ENCODE measurements at places on chromosomes 7 and 10.

GRCh38 chr10:76469675-76470074 is 1038.3 kb downstream of the LRMDA start:
- no peak for DNase-seq

- DNase-seq, result no peak
These were observed 229.2 kb downstream of the CELF2 start for GRCh38 chr10:11246752-11247467.

- DNase-seq, result no peak
These were observed 26.8 kb downstream of the DPCD start for GRCh38 chr10:101614663-101615524.

DNA sequence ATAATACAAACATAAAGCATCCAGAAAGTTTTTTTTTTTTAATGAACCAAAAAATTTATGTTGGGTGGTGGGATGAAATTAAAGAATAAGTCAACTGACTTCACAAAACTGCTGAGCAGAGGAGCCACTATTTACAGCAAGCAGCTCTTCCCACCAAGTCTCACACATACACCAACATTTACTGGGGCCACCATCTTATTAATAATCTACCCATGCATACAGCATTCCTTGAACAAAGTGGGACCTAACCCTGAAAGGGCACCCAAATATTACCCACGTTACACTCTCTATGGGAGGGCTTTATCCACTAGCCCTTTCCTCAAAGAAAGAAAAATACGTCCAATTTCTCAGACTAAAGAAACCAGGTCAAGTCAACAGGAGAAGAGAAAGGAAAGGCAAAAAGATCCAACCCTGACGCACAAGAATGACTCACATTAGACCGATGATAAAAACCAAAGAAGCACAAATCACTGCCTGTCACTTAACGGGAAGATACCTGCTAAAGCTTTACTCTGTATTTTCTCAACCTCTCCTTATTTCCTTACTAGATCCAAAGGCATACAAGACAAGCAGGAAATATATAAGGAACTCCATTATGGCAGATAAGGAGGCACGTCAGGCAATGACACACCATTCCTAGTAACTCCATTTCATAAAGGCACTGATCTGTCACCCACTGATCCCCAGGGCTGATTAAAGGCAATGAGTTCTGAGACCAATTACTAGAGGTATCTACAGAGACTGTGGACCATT is 141.8 kb upstream of the ASAH2 start:
- no peak for DNase-seq

DNA sequence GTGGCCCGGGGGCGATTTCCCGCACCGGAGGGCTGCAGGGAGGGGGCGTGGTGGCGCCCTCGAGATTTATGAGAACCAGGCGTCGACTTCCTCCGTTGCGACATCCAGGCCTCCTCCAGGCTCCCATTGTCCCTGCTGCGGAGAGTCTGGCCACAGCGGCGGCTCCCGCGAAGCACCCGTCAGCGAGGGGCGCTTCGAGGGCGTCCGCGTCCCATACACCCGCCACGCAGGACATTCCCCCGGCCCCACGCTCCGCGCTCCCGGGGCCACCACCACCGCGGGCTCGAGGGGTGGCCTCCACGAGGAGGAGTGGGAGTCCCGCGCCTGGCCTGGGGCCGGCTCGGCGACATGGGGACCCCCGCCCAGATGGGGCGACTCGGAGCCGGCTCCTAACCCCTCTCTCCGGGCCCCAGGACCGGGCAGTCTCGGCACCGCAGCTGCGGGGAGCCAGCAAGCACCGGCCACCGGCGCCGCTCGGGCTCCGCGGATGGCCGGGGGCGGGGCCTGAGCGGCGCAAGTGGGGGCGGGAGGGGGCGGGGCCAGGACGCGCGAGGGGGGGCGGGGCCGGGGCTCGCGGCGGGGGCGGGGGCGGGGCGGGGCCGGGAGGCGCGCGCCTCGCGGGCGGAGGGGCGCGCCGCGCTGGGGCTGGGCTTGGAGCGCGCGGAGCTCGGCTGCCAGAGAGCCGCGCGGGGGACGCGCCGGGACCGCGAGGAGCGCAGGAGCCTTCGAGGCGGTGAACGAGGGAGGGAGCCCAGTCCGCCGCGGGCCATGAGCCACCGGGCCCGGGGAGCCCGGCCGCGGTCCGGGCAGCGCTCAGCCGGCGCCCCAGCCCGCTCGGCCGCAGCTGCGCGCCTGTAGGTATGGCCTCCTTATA is at the start of gene SH2B2:
SH2B2 (plus strand) TSS at position 632 of the 874 bp plus-strand sequence. CDS start 13,683 bp downstream, outside the sequence.
- DNase-seq, result no peak

- no peak for DNase-seq
These were observed 1.3 kb upstream of the PPIF start for GRCh38 chr10:79346012-79346340.

- no peak for DNase-seq
These were observed 101.0 kb upstream of the KCNMA1 start for GRCh38 chr10:77738496-77739158.

GRCh38 chr10:36424502-36424901 is 700.9 kb upstream of the ANKRD30A start:
- no peak for DNase-seq

- no peak for DNase-seq
These were observed 427.0 kb downstream of the PHTF2 start for GRCh38 chr7:78225534-78225933.

DNA sequence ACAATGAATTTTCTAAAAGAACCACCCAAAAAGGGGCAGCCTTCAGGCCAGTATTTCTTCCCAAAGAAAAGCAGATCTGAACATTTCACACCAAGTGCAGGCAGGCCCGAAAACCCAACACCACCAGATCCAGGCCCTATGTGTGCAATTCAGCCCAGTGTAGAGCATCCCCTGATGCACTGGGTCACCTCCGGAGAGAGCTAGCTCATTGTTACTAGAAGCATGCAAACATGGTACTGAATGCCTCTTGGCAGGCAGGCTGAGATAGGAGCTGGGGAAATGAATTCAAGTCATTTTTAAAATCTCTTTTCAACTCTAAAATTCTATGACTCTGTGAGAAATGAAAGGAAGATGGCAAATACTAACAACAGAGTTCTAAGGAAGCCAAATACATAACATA is 174.8 kb downstream of the ELMO1 start:
- no peak for DNase-seq

DNA sequence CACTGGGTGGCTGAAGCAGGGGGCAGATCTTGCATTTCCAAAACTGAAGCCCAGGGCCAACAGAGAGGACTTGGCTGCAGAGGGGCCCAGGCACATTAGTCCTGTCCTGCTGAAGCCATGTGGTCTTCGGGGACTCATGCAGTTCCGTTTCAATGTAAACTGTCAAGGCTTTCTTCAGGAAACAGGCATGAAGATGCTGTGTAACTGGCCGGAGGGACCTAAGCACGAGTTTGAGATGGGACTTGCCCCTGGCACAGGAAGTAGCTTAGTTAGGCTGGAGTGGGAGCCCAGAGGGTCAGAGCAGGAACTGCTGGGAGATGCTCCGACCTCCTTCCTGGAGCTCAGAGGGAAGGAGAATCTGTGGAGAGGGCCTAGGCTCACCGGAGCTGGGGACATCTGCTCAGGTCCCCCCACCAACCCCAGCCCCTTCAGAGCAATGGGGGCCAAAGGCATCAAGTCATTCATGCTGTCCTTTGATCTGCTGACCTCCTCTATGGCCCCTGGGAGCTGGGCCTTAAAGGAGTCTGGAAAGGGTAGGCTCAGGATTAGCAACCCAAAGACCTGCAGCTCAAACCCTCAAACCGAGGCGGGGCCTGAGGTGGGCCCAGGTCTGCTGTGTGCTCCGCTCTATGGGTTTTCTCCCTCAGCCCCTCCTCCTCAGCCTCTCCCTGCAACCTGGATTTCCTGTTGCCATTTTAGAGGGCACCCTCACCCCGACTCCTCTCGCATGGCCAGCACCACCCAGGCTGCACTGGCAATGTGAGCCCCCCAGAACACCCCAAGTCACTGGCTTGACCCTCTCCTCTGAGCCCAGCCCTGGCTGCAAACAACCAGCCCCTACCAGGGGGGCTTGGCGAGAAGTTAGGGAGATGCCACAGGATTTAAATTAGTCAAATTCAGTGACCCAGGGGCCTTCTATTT is 4.4 kb upstream of the MNX1 start:
- no peak for DNase-seq

DNA sequence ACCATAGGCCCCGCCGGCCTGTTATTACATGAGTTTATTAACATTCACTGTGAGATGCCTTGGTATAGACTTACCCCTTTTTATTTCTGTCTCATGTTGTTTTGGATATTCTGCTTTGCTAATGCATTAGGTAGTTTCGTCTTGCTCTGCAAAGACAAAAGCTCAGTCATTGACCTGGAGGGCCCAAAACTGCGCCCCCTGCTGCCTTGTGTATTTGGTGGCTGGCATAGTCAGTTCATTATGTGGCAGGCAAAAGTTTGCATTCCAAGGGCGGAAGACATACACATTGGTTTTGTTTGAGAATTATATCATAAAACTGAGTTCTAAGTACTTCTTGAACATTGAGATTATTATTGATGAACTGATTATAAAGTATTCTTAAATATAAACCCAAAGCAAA is 372.5 kb downstream of the SDK1 start:
- peak; percentile 28 for DNase-seq

DNA sequence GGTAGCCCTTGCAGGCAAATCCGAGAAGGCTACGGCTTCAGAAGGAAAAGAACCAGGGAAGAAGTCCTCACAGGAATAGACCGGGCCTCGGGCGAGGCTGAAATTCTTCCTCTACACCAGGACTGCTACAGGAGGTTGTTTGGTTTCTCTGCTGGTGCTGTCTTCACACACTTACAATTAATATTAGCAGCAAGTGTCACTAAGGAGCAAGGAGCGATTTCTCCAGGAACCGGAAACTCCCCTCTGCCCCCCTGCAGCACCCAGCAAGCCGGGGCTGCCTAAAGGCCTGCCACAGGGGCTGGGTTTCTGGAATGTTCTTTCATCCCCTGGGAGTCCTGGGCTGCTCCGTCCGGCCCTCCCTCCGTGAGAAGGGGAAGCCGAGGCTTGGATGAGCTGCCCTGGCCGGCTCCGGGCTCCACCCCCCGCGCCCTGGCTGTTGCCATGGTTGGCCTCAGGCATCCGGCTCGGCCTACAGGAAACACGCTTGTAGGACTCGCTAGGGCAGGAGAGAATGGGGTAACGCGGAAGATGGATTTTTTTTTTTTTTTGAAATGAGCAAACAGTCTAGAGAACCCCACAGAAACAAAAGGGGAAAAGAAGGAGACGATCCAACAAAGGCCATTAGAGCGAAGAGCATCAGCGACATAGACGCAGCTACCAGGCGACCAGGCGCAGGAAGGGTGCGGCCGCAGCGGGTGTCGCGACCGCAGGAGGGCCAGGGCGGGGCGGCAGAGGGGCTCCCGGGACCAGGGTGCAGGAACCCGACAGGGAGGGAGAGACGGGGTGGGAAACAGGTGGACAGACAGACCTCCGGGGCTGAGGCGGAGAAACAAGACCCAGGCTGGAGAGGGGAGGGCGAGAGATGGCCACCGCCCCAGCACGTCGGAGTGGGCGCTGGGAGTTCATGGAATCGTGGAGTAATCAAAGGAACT is 33.0 kb downstream of the EN2 start:
- no peak for DNase-seq

GRCh38 chr10:124546055-124546369 is 84.4 kb downstream of the LHPP start:
- DNase-seq, result no peak

GRCh38 chr10:29569795-29570194 is 65.0 kb downstream of the SVIL start:
- no peak for DNase-seq

DNA sequence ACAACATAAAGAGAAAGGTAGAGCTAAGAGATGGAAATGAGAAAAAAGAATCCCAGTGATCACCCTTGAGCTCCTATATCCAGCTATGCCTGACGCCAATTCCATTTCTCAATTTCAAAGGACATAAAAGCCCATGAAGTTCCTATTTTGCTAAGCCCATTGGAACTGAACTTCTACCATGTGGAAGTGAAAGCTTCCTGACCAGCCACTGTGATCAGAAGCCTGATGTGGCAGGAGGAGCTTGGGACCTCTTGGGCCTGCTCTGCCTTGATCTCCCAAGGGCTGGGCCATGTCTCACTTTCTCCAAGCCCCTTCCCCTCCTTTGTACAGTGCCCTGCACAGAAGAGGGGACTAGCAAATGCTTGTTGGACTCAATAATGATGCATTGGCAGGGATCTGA is 52.7 kb downstream of the PRLHR start:
- no peak for DNase-seq

GRCh38 chr7:151104411-151105235 is 18.3 kb downstream of the AGAP3 start:
- no peak for DNase-seq

DNA sequence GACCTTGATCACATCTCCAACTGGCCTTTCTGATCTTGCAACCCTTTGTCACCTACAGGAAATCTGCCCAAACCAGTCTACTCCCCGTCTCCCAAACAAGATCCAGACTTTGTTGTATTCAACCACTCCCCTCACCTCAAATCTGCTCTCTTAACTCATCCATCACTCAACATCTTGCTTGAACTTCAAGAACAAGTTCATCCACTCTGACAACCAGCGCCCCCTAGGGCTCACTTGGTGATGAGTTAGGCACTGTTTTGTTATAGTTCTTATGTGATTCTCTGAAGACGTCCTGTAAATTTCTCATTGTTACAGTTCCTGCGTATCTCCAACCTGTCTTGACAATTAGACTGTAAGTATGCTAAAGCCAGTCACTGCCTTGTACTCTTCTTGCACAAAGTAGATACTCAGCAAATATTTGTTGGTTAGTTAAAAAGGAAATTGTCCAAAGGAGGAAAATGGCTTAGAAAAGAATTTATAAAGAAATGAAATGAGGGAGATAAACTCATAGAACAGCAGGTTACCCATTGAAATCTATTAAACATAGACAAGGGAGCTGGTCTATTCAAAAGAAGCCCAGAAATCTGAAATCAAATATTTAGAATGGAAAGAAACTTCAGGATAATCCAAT is 5.3 kb downstream of the FRMD4A start:
- DNase-seq, result peak; percentile 70

GRCh38 chr7:80724249-80724871 is 85.9 kb downstream of the CD36 start:
- DNase-seq, result no peak

Data from Jurkat, Clone E6-1 (cell line).